ENCODE measurements at places on chromosomes 13 and 19.

- DNase-seq = no peak
These were observed 3.7 kb upstream of the SBK2 start for GRCh38 chr19:55540619-55541018.

DNA sequence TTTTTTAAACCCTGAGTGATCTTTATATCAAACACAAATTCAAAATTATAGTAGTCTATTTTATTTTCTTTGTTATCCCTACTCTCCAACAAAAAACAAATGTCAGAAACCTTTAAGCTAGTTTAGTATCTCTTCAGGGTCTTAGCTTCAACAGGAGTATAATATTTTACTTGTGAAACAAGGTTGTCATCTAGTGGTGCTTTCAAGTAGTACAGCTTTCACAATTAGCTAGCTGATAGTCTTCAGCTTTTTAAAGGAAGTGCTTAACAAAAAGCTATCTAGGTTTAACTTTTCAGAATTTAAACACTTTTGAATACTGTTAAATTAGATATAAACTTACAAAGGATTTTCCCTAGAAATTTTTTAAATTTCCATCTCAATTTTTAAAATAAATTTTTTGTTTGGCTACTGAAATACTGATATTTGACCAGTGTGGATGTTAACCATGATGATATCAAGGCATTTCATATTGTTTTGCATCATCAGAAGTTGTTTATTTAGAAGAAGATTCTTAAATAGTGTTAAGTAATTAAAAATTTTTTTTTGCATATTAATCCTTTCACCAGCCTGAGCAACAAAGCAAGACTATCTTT, 34.2 kb downstream of the TDRD3 start:
- no peak for DNase-seq

DNA sequence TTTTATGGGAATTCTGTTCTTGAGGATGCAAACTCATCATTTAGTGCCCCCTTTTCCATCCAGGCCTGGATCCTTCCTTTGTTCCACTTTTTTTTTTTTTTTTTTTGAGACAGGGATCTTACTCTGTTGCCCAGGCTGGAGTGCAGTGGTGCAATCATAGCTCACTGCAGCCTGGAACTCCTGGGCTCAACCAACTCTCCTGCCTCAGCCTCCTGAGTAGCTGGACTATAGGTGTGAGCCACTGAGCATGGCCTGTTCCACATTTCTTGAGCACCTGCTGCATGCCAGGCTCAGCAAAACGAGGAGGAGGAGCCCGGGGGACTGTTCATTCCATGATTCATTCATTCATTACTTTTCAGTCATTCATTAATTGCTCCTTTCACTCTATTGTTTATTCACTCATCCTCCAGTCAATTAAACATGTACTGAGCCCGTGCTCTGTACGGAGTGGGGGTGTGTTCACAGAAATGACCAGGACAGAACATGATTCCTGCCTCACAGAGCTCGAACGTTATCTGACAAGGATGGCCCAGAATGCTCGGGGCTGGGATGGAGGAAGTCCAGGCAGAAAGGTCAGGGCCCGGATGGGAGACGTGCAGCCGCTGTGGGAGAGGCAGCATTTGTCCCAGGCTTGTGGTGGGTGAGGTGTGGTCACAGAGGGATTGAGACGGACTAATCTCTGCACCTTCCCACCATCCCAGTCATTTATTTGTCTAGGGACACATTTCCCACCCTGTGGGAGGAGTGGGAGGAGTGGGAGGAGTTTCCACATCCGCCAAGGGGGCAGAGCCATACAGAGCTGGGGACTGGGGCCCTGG, 51.2 kb upstream of the SHKBP1 start:
- no peak for DNase-seq

GRCh38 chr13:111202745-111203144, 87.6 kb downstream of the ARHGEF7 start:
- no peak for DNase-seq

DNA sequence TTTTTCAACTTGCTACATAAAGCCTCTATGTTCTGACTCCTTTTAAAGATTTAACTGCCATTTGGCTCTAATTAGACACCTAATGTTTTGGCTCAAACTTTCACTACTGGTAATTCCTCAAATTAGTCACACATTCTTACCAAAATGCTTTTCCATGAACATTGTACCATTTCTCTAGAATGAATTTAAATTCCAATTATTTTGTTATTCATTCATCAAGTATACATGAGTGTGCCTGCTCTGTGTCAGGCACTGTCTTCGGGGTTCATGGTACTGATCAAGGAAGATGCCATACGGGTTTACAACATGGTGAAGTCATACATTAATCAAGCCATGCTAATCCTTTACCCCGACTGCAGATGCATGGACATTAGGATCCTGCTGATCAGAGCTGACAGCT, 69.1 kb upstream of the POSTN start:
- DNase-seq = no peak

DNA sequence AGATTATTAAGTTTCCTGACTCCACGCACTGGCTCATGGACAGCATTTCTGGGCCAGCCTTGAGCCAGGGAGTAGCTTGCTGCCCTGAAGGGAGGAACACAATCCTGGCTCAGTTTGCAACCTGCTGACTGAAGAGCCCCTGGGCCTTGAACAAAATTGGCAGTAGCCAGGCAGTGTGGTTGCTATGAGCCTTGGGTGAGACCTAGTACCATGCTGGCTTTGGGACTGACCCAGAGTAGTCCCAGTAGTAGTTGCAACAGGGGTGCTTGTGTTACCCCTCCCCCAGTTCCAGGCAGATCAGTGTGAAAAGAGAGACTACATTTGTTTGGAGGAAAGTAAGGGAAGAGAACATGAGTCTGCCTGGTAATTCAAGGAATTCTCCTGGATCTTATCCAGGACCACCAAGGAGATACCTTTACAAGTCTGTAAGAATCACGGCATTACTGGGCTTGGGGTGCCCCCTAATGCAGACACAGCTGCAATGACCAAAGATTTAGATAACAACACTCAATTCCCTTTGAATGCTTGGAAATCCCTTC, 22.0 kb downstream of the ITGBL1 start:
- DNase-seq = no peak

DNA sequence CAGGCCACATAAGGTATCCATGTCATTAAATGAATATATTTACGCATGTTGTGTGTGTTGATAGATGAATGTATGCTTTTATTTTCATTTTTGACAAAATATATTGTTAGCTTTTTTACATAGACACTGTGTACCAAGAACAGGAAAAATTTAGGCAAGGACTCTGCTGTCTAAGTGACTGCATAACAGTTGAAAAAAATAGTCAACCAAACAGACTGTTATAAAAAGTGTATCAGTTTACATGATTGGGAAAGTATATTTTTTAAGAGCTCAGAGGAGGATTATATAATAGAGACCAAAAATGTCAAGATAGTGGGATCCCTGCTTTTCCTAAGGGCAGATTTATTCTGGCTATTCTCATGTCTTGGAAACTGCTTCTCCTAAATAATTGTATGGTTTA, 858.0 kb downstream of the SLITRK1 start:
- DNase-seq = no peak

DNA sequence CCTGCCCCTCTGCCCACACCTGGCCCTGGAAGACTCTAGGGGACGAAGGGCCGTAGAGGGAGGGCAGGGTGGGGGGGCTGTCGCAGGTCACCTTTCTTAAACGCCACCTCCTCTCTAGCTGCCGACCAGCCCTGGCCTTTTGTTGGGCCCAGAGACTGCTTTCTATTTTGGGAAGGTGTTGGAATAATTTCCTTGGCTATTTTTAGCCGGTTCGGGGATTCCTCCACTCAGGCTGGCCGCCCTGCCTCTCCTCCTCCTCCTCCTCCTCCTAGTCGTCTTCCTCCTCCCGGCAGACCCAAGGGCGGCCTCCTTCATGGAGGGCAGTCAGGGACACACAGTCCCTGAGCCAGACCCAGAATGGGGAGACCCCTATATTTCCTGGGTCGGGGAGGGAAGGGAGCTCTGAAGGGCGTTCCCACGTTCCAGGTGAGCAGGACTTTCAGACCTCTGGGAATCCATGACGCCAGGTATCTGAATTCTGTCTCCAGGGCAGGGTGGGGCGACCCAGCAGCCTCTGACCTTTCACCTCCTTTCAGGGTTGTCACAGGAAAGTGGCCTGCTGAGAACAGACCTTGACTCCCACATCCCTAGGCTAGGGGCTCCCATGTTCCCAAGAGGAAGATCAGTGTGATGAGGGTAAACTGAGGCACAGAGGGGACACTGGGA, 19.9 kb downstream of the GADD45B start:
- DNase-seq = no peak

DNA sequence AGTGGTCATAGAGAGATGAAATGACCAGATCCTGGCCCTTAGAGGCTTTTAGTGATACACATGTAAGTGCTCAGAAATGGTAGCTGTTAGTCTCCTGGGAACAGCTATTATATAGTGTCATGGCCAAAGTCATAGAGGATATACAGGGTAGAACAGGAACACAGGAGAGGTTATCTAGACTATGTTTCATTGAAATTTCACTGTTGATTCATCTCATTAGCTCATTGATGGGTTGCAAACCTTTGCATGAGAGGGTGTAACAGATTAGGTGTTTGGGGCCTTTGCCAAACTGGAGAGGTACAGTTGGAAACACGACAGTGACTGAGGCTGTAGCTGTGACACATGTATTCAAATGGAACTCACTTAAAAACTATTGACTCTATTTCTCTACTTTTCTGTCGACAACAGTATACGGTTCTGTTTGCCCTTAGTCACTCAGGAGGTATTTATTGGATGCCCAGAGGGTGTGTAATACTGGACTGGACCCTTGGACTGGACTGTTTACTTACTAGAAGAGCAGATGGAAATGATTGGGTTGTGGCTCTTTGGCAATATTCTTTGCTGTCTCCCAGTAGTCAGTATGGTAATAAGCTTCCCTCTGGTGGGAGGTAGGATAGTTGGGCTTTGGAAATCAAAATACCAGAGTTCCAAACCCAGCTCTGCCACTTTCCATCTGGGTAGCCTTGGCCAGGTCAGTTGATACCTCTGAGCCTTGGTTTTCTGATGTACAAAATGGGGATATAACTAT, 29.8 kb downstream of the ARHGAP35 start:
- no peak for DNase-seq

DNA sequence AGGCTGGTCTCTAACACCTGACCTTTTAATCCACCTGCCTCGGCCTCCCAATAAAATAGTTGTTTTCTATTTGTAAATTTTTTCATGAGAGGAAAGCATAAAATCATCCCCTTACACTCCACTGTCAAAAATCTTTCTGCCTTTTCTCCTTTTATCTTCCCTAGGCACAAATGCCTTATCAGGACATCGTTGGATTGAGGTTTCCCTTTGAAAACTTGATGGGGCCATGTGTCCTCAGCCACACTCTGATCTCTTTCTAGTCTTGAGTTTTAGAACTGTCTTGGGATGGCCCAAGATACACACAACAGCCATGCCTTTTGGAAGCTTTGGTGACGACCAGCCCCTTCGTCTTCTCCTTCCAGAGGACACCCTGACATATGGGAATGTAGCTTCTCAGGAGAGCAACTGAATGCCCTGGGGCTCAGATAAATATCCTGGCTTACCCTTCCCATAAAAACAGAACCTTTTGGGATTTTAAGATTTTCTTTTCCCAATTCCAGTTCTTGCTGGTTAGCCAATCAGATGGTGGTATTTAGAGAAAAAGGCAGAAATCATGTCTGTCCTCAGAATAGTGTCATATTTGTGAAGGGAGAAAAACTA, 112.4 kb downstream of the ZNF429 start:
- no peak for DNase-seq

- DNase-seq = no peak
These were observed 2.1 kb upstream of the ADGRE3 start for GRCh38 chr19:14676762-14677161.

- no peak for DNase-seq
These were observed 767.4 kb downstream of the SLITRK6 start for GRCh38 chr13:85031771-85032170.

DNA sequence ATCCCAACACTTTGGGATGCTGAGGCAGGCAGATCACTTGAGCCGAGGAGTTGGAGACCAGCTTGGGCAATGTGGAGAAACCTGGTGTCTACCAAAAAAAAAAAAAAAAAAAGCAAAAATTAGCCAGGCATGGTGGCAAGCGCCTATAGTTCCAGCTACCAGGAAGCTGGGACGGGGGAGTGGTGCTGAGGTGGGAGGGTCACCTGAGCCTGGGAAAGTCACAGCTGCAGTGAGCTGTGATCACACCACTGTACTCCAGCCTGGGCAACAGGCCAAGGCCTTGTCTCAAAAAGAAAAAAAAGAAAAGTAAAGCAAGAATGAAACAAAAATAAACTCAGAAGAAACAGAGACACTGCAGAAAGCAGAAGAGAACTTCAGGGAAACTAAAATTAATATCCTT, 31.6 kb downstream of the MTRF1 start:
- no peak for DNase-seq

DNA sequence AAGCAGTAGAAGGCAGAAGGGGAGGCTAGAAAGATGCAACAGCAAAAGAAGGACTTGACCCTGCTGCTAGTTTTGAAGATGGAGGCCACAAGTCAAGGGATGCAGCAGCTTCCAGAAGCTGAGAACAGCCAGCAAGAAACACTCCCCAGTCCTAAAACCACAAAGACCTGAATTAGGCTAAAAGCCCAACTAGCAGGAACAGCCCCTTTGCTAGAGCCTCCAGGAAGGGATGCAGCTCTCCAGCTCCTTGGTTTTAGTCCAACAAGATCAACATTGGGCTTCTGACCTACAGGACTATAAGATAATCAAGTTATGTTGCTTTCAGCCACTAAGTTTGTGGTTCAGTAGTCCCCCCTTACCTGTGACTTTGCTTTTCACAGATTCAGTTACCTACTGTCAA, 10.5 kb upstream of the LATS2 start:
- no peak for DNase-seq

GRCh38 chr13:44074611-44075010, 194.9 kb downstream of the LACC1 start:
- no peak for DNase-seq

- no peak for DNase-seq
These were observed 22.3 kb downstream of the EPS15L1 start for GRCh38 chr19:16449330-16449961.

DNA sequence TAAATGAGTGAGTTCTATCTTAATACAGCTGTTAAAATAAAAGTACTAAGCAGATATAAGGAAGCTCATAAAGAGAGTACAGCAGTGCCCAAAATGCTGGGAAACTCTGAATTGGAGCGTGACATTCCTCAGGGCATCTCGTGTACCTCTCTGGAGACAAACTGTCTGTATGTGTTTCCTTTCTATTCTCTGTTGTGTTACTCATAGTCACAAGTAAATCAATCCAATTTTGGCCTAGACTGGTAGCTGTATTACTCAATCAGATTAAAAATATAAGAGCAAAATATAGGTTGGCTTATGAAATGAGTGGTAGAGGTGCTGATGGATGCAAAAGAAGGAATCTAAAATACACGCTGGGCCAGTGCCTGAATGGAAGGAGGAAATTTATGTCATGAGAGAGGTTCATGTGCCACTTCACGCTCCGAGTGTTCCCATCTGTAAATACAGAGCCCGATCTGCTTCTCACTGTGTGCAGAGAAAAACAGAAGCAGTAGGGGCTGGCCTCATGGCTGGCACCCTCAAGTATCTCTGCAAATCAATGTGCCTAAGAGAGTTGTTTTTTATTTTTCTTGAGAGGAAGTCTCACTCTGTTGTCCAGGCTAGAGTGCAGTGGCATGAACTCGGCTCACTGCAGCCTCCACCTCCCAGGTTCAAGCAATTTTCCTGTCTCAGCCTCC, 58.7 kb upstream of the RGCC start:
- no peak for DNase-seq

- DNase-seq = no peak
These were observed 77.3 kb downstream of the ZNF486 start for GRCh38 chr19:20244356-20244755.

- DNase-seq = no peak
These were observed 131.5 kb downstream of the IER2 start for GRCh38 chr19:13281567-13282291.

GRCh38 chr13:26541678-26542568, 15.6 kb upstream of the WASF3 start:
- DNase-seq = no peak

All from stimulated activated CD4-positive, alpha-beta T cell treated with anti-CD3 and anti-CD28 coated beads, Interleukin-12 subunit alpha, Interleukin-12 subunit beta, amount 100 ng/mL, for 4 hours (primary cell).